ENCODE measurements at places on chromosomes 4 and X.

- DNase-seq = no peak
These were observed 99.8 kb downstream of the LARP7 start for GRCh38 chr4:112736718-112737135.

GRCh38 chr4:76702440-76703122, 195.4 kb downstream of the SOWAHB start:
- no peak for DNase-seq

GRCh38 chrX:125436855-125437254, 117.2 kb downstream of the TEX13C start:
- DNase-seq = no peak

DNA sequence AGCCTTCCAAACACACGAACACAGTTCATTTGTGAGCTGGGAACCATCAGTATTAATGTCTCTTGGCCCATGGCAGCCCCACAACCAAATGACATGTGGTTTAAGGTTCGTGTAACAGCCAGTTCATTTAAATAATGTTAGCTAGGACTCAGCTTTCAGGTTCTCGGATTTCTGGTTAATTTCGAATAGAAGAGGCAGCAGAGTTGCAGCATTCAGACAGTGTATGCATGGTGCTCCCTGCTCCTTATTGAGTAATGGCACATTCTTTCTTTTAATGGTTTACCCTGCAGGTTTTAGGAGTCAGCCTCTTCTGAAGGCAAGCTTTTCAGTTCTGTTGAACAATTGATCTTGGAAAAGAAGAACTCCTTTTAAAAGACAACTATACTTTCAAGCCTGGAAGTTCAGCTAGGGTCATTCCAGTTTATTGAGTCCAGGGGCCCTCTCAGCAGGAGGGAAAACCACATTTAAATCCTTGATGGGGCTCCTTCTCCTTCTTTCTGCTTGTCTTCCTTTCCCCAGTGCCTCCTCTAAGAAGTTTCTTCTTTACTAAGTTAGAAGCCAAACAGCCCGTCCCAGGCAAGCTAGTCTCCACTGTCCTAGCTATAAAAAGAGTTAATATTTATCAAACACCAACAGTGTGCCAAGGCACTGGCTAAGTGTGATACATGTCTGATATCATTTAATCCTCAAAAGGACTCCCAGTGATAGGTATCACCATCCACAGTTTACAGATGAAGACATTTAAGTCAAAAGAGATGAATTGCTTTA, 5.0 kb upstream of the RNF175 start:
- DNase-seq = no peak

GRCh38 chr4:122700178-122700725, 32.3 kb upstream of the BBS12 start:
- DNase-seq = no peak

GRCh38 chr4:14752341-14753046, 249.8 kb upstream of the CPEB2 start:
- DNase-seq = no peak

DNA sequence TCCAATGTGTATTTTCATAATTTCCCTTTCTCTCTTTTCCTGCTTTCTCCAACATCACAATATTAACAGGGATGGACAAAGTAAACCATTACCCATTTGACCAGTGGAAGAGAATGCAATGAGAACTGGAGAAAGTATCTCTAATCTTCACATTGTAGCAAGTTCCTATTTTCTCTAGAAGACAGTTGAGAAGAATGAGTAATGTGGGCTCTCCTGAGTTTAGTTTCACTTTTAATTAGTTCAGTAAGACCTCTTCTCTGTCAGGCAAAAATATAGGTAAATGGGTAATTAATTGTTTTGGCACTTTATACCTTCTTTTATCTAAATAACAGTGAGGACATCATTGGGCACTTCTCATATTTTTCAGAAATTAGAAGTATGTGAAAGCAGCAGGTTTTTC, 602.0 kb downstream of the GLUD2 start:
- DNase-seq = no peak

GRCh38 chrX:78476701-78477100, 149.3 kb upstream of the CYSLTR1 start:
- no peak for DNase-seq

GRCh38 chrX:153411255-153411987, at the start of gene ZFP92:
Gene ZFP92 (plus strand): TSS chrX:153411472. CDS start chrX:153418323, 6,851 bp downstream.
- DNase-seq = no peak

- DNase-seq = no peak
These were observed 765 bp downstream of the CFAP97 start for GRCh38 chr4:185202984-185203485.

Measured in activated CD8-positive, alpha-beta memory T cell treated with anti-CD3 and anti-CD28 coated beads for 1 hour (primary cell).